ENCODE measurements at places on chromosomes 13 and 19.

GRCh38 chr13:63381078-63381859 is 1965.6 kb upstream of the PCDH20 start:
- no peak for DNase-seq

DNA sequence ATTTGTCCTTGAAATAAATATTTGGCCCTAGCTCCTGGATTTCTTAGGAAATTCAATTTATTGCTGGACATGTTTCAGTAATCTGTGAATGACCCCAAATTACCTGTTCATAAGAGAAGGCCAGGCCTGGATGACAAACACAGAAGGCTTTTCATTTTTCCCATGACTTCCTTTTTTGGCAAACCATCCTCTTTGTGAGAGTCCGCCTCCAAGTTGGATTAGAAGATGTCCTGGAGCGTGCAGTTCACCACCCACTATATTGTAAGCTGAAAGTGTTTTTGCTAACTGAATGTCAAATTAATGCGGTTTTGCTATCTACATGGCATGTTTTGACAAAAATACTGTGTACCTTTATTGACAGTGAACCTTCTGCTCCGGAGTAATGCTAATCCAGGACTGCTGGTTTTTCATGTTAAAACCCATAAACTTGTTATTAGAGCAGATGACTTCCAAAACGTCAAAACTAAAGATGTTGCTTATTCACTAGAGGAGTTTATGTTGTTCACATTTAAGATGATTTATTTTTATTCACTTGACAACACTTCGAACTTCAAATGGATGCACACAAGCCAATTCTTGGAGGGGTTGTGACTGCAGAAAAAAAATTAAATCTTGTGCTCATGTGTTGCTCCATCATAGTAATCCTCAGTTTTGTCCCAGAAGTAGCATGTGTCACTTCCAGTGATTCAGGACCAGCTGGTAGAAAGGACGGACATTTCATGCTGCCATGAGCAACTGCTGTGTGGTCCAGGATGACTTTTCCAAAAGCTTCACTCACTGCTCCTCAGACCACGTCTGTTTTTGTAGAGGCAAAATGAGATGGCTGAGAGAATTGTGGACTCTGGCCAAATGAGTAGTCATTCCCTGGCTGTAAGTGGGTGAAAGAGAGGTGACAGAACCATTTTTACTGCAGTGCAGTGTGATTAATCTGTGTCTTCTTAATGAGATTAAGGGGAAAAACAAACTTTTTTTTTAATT is 71.0 kb downstream of the ITGBL1 start:
- DNase-seq, result no peak

- no peak for DNase-seq
Observed at GRCh38 chr19:18809149-18809868, 18.2 kb upstream of the COMP start.

- DNase-seq, result no peak
Observed at GRCh38 chr13:95955719-95956118, 97.5 kb downstream of the UGGT2 start.

- DNase-seq, result no peak
Observed at GRCh38 chr13:88862095-88862620, 1191.0 kb downstream of the SLITRK5 start.

DNA sequence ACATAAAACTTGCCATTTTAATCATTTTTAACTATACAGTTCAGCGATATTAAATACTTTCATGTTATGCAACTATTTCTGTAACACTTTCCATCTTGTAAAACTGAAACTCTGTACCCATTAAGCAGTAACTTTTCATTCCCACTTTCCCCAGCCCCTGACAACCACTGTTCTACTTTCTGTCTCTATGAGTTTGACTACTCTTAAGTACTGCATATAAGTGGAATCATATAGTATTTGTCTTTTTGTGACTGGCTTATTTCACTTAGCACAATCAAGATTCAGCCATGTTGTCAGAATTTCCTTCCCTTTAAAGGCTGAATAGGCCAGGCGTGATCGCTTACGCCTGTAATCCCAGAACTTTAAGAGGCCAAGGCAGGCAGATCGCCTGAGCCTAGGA is 56.2 kb downstream of the ARHGAP35 start:
- no peak for DNase-seq

GRCh38 chr19:50384685-50385535 is 763 bp downstream of the POLD1 start:
- DNase-seq, result peak; percentile 46

DNA sequence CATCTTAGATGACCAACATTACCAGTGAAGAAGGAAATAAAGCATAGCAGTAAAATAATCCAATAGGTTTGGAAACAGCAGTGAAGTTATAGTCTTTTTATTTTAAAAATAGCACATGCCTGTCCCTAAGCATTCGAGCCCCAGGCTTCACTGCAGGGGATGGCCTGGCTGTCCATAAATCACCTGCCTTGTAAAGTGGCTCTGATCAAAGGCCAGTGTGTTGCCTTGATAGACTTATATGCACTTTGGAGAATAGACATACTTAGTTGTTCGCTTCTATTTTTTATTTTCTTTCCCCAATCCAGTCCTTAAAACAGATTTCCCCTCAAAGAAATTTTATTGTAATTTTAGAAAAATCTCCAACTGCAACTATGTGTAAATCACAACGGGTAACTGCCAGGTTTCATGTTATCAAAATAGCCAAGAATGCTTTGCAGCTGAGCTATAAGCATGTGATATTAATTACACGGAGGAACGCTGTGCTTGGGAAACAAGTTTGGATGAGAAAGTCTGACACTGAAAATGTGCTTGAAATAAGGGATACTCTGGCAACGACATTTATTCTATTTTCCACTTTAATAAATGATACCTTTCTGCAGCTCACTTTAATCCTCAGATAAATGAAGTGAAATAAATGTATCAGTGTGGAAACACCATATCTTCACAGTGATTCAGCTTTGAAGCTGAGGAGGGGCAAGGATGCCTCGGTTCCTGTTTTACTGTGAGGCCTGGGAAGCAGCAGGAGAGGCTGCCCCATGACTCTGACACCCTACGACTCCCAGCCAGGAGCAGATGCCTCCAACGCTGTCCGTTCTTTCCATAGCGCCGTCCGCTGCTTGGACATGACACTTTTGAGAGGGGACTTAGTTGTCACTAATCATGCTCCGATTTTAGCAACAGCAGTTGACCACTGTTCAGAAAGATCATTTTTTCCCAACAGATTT is 5.5 kb upstream of the METTL21C start:
- DNase-seq, result no peak

GRCh38 chr13:80307401-80307987 is 33.4 kb downstream of the SPRY2 start:
- DNase-seq, result no peak

GRCh38 chr19:12611361-12611699 is 610 bp downstream of the ZNF791 start:
- peak; percentile 82 for DNase-seq

GRCh38 chr19:10855879-10856522 is 7.8 kb downstream of the C19orf38 start:
- DNase-seq, result peak; percentile 44

DNA sequence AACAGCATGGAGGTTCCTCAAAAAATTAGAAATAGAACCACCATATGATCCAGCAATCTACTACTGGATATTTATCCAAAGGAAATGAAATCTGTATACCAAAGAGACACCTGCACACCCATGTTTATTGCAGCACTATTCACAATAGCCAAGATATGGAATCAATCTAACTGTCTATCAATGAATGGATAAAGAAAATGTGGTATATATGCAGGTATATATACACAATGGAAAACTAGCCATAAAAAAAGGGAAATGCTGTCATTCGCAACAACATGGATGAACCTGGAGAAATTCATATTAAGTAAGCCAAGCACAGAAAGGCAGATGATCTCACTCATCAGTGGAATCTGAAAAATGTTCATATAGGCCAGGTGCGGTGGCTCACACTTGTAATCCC is 2.5 kb downstream of the ZNF780B start:
- DNase-seq, result no peak

DNA sequence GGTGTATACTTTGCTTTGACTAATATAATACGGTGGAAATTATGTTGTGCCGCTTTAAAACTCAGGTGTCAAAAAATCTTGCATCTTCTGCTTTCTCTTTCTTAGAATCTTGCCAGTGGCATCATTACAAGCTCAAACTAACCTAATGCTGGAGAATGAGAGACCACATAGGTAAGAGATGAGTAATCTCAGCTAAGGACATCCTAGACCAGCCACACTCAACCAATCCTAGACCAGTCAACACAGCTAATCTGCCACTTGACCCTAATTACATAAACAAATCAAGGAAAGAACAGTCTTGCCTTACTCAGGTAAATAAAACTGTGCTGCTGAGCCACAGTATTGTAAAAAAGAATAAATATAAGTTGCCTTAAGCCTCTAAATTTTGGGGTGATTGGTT is 1323.9 kb upstream of the SPRY2 start:
- no peak for DNase-seq

DNA sequence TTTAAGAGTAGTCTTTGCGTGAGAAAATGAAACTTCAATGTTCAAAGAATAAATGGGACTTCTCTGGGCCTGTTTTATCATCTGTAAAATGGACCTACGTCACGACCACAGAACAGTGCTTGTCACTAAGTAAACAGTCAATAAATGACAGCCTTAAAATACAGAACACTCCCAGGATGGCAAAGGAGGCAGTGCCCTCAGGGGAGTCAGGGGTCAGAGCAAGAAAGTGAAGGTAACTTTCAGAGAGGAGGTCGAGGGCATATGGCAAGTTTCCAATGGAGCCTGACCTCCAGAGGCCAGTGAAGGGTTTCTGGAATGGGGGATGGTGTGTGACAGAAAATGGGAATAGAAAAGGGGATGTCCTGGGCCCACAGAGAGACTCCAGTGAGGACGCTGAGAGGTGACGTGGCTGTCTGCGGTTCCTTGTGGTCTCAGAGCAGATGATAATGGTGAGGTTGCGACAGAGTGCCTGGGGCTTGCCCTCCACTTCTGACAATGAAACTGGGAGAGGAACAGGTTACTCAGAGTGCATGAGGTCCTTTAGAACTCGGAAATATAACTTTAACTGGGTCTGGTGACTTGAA is 91.8 kb downstream of the UBL3 start:
- no peak for DNase-seq

DNA sequence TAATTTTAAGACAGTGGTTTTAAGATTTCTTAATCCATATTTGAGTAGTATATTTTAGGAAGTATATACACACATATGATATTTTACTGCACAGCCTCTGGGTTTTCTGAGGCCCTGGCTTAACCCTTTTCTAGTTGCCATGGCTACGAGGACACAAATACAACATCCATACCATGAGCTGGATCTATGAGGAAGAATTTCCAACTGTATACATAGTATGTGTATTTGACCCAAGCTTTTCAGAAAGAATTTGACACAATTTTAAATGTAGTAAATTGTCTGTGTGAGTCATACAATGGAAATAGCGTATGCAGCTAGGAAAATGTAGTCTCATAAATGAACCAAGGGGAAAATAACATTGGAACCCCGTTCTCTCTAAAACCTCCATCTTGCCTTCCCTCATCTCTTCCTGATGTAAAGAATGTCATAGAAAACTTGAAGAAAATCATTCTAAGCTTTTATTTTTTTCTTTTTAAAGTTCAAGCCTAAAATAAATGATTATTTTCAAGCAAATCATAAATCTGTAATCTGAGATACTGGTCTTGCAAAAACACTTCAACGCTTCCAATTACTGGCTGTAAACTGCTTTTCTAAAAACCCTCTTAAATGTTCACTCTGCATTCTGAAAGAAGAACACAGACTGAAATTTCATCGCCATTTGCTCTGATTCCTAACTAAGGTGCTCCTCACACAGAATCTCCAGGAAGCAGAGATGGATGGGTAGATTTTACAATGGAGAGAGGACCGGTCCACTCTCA is 172.4 kb downstream of the LACC1 start:
- DNase-seq, result no peak

DNA sequence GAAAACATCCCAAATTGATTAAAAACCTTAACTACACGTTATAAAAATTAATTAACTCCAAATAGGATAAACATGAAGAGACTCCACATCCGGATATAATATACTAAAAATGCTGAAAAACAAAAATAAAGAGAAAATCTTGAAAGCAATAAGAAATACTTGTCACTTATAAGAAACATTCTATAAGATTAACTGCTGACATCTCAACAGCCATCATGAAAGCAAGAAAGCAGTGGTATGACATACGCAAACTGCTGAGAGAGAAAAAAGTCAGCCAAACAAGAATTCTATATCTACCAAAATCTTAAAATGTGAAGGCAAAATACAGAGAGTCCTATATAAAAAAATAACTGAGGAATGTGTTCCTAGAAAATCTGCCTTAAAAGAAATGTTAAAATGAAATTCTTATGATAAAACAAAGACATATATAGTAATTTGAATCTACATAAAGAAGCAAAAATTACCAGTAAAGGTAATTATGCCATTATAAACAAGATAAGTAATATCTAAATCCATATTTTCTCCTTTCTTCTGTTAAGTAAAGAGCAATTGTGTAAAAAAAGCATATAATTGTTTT is 1851.1 kb downstream of the PCDH9 start:
- DNase-seq, result peak; percentile 3

DNA sequence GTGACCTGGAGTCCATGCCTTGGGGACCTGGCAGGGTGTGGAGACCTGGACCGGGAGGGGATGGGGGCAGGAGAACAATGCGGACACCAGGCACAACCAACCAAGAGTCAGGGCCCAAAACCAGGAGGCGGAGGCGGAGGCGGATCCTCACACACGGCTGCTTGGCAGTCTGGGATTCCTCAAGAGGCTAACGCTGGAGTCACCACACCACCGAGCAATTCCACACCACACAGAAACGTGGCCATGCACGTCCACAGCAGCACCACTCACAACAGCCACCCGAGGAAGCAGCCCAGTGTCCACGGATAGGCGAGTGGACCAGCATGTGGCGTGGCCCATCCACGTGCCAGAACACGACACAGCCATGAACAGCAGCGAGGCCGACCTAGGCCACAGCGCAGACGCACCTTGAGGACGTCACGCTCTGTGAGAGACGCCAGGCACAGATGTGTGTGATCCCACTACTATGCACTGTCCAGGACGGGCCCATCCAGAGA is 17.7 kb downstream of the SBNO2 start:
- DNase-seq, result no peak

DNA sequence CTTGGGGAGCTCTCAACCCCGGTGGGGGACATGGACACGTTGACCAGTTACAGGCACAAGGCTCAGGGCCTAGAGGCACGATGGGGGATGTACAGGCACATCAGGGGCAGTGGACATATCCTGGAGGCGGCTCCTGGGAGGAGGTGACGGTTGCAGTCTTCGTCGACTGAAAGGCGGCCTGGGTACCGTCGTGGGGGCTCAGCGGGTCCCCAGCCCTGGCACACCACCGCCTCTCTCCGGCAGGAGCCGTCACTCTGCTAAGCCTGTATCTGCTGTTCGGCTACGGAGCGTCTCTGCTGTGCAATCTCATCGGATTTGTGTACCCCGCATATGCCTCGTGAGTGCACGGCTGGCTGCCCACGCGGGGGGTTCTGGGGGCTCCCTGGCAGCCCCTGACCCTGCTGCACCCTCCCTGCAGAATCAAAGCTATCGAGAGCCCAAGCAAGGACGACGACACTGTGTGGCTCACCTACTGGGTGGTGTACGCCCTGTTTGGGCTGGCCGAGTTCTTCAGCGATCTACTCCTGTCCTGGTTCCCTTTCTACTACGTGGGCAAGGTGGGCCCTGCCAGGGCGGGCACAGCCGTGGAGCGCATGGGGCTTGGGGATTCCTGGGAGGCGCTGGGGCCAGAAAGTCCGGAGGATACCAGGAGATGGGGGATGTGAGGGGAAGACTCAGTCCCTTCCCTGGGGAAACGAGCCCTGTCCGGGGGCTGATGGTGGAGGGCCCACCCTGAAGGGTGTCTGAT is 4.2 kb downstream of the REEP6 start:
- DNase-seq, result no peak

GRCh38 chr13:102197193-102197592 is 204.7 kb downstream of the FGF14 start:
- peak; percentile 28 for DNase-seq

- DNase-seq, result no peak
Observed at GRCh38 chr19:3831601-3832000, 37.2 kb downstream of the ZFR2 start.
